Activated T-cell treated with anti-CD3 and anti-CD28 coated beads, Interleukin-2, amount 50 U/mL, for 72 hours (primary cell): ENCODE measurements at places on chromosomes 2 and 18.

GRCh38 chr2:160353166-160353565 lies 140.4 kb downstream of the RBMS1 start:
- DNase-seq, result peak; percentile 23

- no peak for DNase-seq
These were observed 37.5 kb downstream of the SNED1 start for GRCh38 chr2:241035818-241036396.

DNA sequence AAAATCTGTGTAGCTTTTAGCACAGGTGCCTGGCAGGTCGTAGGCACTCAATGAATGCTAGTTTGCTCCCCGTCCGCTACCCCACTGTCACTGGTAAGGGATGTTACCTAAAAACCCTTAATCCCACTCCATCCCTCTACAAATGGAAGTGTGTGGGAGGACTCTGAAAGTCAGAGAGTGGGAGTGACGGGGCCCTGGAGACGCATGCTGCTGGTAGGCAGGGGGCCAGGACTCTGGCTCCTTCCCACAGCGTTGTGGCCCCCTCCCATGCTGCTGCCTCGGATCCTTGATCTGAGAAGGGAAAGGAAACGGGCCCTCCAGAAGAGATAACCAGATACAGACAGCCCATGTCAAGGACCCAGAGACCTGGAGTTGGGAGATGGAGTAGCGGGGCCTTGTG lies 249.3 kb downstream of the HAUS1 start:
- DNase-seq, result no peak

GRCh38 chr18:31241425-31241824 lies 76.5 kb upstream of the DSG1 start:
- no peak for DNase-seq

DNA sequence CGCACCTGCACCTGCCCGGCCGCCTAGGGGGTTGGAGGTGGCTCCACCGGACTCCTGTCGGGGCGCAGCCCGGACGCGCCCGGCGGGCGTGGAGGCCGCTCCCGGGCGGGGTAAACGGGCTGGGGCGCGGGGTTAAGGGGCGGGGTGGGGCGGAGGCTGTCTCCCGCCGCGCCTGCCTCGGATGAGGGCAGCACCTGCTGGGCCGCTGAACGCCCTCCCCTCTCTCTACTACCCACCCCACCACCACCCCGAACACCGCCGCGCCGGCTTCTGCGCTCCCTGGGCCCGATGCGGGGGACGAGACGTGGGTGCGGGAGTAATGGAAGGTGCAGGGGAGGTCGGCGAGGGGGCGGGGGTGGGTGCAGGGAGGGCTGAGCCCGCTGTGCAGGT lies 224.8 kb upstream of the ID2 start:
- DNase-seq, result peak; percentile 26

GRCh38 chr18:27606741-27607140 lies 421.6 kb upstream of the CHST9 start:
- no peak for DNase-seq

DNA sequence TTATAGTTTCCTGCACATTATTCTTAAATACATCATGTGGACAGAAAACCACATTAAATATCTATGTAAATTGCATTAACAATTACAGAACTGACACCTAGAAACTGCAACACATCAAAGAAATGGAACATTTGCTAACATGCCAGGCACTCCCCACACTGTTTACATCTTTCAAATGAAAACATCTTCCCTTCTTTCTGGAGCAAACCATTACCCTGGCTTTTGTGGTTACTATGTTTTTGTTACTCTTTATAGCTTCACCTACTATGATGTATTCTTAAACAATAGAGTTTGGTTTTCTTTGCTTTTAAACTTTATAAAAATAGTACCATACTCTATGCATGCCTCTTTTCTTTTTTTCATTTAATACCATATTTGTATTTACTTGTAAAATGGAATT lies 1894.5 kb upstream of the CELF4 start:
- no peak for DNase-seq

GRCh38 chr2:86557836-86558235 lies 5.4 kb downstream of the CHMP3 start:
- no peak for DNase-seq

GRCh38 chr2:142848023-142848606 lies 29.3 kb upstream of the KYNU start:
- no peak for DNase-seq

GRCh38 chr2:164567335-164567989 lies 53.8 kb downstream of the GRB14 start:
- DNase-seq, result no peak

GRCh38 chr2:214410918-214411554 lies at the start of gene VWC2L:
VWC2L (plus strand) TSS chr2:214411054; CDS start chr2:214414194, 3,140 bp downstream.
- peak; percentile 16 for DNase-seq

- DNase-seq, result no peak
These were observed 80.1 kb downstream of the FHOD3 start for GRCh38 chr18:36377626-36378025.

- no peak for DNase-seq
These were observed 7.7 kb downstream of the ATOH8 start for GRCh38 chr2:85761512-85761944.

DNA sequence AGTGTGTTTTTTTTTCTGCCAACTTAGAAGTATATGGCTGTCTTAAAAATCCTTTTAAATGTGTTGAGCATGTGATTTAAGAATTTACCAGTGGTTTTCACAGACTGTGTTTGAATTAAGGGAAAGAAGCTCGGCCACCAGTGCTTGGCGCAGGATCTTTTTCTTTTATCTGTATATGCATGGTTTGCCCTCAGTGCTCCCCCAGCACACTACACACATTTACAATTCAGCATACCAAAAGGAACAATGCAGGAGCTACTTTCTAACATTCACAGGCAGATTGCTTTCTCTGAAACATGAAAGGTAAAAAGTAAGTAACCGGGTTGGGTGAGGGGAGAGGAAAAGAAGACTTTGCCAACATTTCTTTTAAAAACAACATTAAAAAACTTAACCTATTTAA lies 3.9 kb downstream of the SALL3 start:
- no peak for DNase-seq

DNA sequence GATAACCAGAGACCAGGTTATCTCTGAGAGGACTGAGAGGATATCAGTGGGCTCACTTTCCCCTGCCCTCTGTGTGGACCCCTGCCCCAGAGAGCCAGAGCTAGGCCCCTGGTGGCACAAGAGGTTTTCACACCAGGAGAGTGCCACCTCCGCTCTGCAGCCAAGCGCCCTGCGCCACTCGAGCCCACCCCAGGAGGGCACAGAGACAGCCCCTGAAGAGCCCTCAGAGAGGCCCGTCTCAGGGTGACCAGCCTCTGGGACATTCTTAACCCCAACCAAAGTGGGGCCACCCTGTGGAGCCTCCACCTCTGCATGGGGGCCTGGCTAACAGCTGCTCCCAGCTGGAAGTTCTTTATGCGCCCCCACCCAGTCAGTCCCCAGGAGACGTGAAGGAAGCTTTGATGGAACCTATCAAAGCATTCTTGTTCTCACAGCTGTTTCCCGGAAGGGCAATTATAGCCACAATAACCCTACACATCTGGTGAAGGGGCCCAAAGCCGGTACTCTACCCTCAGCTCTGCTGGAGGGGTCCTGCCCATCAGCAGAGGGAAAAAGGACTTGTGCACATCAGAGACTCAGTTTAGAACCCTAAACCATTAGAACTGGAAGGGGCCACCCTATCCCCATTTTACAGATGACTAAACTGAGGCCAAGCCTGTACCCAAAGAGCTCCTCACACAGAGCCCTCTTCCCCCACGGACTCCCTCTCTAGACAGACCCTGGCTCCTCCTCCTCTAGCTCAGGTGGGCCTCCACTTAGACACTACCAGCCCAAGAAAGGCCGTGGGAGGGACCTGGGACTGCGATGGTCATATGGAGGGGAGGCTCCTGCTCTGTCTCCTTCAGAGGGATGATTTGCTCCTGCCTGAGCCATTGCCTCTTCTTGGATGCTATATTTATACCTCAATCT lies 101.1 kb downstream of the ZFP36L2 start:
- DNase-seq, result no peak

DNA sequence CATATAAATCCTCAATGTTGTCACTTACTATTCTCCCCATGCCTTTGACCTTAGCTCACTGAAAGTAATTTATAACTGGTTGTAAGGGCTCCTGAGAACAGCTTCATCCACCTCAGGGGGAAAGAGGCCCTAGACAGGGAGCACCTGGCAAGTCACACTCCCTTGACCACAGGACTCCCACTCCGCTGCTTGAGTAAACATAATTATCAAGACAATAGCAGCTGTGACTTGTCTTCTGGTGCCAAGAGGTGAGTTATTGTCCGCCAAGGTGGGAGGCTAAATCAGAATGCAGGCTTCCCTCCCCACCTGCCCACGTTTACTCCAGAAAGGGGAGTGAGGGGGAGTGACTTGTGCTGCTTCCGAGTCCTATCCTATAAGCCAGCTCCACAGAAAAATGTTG lies 230.6 kb upstream of the LRATD1 start:
- no peak for DNase-seq

GRCh38 chr2:152440049-152440448 lies 105.1 kb downstream of the FMNL2 start:
- DNase-seq, result no peak

GRCh38 chr2:227817850-227818674 lies 4.4 kb downstream of the CCL20 start:
- DNase-seq, result peak; percentile 87
